PC-9 (cell line): ENCODE measurements at places on chromosomes 6 and 20. TPM values are rescaled to one million over a fixed set of nuclear protein-coding genes. Genes with fewer than 3 reads are reported as not detected.

The PET117 gene
- 27.5 and 34.7 TPM in 2 replicates for total RNA-seq

The ESR1 gene
- 1.5 TPM in 2 replicates for total RNA-seq

The KIAA0408 gene
- not detected in 2 replicates for total RNA-seq

GRCh38 chr6:94478133-94479005 lies 1059.0 kb upstream of the EPHA7 start:
- no peak for DNase-seq

The KPNA5 gene
- total RNA-seq: 6.6 and 6.8 TPM in 2 replicates

The CST4 gene
- 0.78 TPM in 1 of 2 replicates, not detected in the other for total RNA-seq

DNA sequence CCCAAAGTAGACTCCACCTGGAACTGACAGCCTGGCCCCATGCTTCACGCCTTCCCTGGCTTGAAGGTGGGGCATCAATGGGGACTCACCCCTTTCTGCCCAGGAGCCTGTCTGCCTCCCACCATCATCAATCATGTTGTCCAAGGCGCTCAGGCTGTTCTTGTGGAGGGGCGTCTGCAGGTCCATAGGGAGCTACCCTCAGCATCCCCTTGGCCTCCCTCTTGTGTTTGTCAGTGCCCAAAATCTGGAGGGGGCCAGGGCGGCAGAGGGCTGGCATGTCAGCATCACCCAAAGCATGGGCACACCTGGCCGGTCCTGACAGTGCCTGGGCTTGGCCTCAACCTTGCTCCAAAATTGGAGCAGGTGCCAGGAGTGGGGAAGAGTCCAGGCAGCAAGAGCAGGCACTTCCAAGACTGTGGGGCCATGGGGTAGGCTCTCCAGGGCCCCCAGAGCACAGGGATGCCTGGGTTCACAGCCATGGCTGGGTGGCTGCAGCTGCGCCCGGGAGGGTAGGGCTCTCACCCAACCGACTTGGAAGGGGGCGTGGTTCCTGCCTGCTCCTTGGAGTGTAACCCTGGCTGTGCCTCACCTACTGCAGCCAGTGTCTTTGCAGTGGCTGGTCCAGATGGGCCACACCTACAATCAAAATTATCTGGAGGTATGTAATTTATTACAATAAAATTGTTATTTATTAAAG lies 903.4 kb downstream of the EYS start:
- no peak for DNase-seq

DNA sequence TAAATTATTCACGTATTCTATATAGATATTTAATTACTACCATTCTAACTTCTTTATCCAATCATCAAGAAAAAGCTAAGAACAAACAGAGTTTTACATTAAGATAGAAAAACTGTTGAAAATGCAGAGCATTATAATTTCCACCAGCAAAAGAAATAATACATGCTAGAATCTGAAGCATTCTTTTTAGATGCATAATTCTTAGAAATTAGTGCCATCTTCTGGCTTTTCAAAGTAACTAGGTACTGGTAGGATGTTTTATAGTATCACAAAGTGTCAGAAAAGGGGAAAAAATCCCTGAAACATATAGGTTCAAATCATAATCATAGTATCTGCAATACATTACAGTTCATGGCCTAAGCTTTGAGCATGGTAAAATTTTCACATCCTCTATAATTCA lies 178.9 kb downstream of the PHF3 start:
- no peak for DNase-seq

- peak; percentile 40 for DNase-seq
Observed at GRCh38 chr6:105991561-105992314, 94.4 kb upstream of the PRDM1 start.

GRCh38 chr6:91447530-91448254 lies 860.8 kb upstream of the MAP3K7 start:
- no peak for DNase-seq

GRCh38 chr6:12832226-12832735 lies 115.7 kb downstream of the PHACTR1 start:
- no peak for DNase-seq

GRCh38 chr20:19757487-19758132 lies 448 bp upstream of the RIN2 start:
- DNase-seq: peak; percentile 71

DNA sequence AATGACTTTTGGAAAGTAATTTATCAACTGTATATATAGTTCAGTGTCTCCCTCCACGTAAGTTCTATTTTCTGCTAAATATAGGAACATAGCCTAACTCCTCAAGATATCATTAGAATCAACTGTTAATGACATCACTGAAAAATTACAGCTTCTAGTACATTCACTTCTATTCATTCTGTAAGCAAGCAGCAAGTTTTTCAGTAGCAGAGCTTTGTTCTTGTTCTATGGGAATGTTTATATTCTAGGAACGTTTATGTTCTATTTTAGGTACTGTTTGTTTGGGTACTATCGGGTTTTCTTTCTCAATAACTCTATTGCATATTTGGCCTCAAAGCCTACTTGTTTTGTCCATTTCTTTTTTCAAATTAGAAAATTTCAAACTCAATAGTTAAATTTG lies 525.6 kb downstream of the EPHA7 start:
- no peak for DNase-seq

The ZC3H12D gene
- 0.10 TPM in 1 of 2 replicates, not detected in the other for total RNA-seq

DNA sequence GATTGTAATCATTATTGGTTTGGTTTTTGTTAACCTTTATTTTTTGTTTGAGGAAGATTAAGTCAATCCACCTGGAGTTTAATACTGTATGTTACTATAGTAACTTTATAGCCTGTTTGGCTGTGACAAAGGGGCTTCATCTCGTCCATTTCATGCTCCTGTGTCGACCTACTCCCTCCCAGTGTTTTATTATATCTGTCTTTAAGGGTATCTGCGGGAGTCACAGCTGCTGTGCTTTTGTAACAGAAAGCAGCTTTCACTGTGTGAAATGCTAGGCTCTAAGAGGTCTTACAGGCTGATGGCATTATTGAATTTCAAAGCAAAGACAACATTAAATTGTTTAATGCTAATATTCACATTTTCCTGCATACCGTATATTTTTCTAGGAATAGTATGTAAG lies 698.0 kb upstream of the POU3F2 start:
- DNase-seq: no peak

DNA sequence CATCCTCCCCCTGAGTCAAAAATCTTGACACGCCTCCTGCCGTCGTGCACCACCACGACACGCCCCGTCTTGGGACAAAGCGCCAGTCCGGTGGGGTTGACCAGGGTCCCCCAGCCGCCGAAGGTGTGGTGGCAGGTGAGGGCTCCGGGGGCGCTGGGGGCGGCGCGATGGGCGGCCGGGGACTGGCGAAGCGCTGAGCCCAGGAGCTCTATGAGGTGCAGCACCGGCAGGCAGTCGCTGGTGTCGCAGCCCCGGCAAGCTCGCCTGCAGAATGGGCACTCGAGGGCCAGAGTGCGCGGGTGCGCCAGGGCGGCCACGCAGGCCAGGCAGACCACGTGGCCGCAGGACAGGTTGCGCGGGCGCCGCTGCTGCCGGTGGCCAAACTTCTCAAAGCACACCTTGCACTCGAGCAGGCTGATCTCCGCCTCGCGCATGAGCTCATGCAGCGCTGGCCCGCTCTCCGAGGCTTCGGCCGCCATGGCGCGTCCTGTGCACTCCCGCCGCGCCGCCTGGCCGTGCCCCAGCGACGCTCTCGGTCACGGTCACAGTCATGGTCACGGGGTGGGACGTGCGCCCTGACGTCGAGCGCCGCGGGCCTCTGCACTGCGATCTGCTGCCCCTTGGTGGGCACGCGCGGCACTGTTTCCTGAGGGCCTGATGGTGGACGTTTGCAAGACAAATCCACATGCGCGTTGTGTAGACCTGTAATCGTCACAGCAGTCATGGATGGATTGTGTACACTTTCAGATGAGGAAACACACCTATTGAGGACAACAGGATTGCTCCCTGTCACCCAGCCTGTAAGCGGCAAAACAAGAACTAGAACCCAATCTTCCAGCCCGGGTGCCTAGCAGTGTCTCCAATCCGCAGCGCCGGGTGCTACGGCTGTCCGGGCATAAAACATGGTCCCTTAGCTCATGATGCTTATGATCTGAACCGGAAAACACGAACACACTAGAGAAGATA lies at the start of gene NHLRC1:
NHLRC1 (minus strand) TSS at position 550 of the 966 bp plus-strand sequence; CDS start at position 479, 71 bp downstream.
- peak; percentile 42 for DNase-seq

- DNase-seq: no peak
Observed at GRCh38 chr6:6588064-6588923, at the start of gene LY86. Gene LY86, plus strand, starts transcription at chr6:6588720. Its CDS starts 15 bp downstream, at chr6:6588735.

GRCh38 chr6:148453906-148454305 lies 111.3 kb downstream of the SASH1 start:
- no peak for DNase-seq

GRCh38 chr20:328975-329695 lies 3.8 kb downstream of the SOX12 start:
- no peak for DNase-seq

The RFX6 gene
- total RNA-seq: not detected in 2 replicates

DNA sequence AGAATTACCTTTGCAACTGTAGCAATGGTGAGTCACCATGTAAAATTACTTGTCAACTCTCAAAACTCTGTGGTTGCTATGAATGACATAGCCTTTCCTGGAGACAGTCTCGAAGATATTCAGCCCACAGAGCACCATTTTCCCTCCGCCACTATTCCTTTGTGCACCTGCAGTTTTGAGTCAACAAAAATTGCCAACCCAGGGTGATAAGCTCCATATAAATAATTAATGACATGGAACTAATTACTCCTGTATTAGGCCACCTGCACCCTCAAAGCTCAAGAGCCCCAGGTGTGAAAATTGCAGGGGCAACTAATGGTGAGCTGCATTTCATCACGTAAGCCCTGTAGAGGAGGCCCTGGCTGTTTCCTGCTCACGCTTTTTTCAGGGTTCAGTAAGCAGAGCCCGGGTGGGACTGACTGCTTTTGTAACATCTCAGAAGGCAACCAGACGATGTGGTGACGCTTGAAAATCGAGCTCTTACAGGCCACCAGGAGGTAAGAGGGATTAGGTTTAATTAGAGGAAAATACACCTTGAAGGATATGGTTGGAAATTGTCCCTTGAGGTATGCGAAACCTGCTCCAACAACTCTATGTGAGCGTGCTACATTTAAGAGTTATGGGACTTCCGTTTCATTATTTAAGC lies 70.8 kb downstream of the BMP2 start:
- DNase-seq: no peak

The TENT5A gene
- 2.0 and 2.2 TPM in 2 replicates for total RNA-seq

The FRS3 gene
- 4.5 and 10.4 TPM in 2 replicates for total RNA-seq

DNA sequence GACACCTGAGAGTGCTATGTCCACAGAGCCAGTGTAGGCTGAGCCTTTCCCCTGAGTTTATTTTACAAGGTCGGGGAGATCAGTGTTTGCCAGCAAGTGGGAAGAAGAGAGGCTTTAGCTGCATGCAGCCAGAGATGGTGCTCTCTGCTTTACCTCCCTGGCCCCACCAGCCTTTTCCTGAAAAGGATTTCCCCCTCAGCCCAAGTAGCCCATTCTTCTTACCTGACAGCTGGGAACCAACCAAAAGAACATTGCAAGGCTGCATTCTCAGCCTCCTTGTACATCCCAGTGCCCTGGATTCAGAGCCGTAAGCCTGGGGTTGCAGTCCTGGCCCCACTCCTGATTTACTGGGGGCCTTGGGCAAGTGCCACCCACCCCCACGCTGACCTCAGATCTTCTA lies 16.9 kb downstream of the SNPH start:
- DNase-seq: no peak

The COL21A1 gene
- total RNA-seq: 0.13 TPM in 1 of 2 replicates, not detected in the other

DNA sequence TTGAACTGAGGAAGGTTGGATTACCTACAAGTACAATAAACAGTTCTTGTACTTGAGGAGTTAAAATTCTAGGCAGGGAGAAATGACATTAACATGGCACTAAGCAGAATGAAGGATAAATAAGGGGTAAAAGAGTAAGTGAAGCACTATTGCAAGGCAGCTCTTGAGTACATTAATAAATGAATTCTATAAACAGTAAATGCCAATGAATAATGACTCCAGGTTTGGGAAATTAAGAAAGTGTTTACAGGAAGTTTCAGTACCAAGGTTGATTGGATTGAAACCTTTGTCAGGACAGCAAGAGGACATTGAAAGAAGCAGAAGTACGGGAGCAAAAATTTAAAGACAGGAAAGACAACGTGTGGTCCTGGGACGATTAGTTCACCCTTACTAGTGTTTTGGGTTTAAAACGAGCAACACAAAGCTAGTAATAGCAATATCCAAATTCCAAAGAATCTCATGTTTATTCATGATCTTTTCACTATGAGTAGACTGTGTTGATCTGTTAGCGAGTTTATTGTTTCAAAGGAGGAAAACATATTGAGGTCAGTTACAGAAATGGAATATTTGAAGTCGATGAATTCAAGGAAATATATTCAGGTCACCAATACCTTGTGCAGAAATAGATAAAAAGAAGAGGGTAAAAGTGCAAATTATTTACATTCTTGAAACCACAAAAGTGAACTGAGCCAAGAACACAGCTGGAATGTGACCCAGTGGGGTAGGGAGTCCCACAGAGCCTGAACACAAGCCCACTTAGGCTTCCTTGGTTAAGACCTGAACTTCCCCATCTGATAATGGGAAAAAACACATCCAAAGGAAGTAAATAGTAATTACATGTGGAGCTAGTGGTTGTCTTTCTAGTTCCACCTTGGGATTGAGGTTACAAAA lies 80.8 kb downstream of the MKKS start:
- no peak for DNase-seq

DNA sequence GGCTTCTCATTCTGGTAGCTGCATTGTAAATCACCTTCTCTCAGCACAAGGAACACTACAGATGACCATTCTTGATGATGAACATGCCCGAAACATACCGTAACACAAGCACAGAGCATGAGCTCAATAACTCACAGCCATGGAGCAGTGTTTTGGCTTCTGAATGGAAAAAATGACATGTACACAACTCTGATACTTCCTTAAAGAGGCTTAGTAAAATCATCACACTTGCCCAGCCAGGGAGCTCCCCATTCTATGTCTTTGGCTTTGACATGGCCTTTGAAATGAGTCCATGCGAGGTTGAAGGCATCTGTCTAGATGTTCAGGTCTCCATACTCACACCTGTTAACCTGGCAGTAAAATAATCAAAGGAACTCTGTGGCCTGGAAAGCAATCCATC lies 87.6 kb downstream of the MYB start:
- no peak for DNase-seq

The MCUR1 gene
- 38.8 and 45.9 TPM in 2 replicates for total RNA-seq

DNA sequence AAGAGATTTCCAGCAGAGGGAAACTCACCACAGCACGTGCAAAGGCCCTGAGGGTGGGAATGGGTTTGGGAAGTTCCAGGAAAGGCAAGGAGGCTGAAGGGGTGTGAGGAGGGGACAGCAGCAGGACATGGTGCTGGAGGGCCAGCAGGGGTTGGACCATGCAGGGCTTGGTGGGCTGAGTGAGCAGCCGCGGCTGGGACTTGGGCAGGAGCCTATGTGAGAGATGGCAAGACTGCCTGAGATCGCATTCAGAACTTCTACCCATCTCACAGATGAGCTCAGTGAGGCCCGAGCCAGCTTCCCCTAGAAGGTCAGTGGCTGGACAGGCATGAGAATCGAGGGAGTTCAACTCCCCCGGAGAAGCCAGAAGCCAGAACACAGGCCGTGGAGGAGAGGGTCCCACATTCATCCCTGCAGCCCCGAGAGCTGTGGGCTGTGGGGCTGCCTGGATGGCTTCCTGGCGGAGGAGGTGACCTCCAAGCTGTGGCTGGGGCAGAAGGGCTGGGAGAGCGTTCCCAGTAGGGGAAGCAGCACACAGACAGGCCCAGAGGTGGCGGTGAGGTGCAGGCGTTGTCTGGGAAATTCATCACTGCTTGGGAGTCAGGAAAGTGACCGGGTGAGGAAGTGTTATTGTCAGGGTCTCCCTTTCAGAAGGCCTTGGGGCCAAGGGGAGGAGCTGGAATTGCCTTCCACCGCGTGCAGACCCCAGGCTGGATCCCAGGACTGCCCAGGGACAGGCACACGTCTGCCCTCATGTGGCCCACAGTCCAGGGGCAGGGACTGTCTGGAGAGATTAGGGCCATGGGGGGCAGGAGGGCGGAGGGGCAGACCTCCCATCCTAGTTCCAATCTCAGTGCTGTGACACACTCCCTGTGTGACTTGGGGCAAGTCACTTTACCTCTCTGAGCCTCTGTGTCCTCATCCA lies 103.8 kb downstream of the CEBPB start:
- DNase-seq: no peak

The RSPH4A gene
- 0.13 and 0.24 TPM in 2 replicates for total RNA-seq

The PRDM13 gene
- total RNA-seq: not detected in 2 replicates
